ENCODE measurements at places on chromosomes 16 and 17.

- DNase-seq = peak; percentile 25
These were observed 5.2 kb downstream of the ASGR1 start for GRCh38 chr17:7173687-7174602.

- DNase-seq = no peak
These were observed 40.1 kb downstream of the NT5M start for GRCh38 chr17:17343160-17343735.

GRCh38 chr16:424033-424622 lies 1.3 kb upstream of the RAB11FIP3 start:
- DNase-seq = peak; percentile 93

DNA sequence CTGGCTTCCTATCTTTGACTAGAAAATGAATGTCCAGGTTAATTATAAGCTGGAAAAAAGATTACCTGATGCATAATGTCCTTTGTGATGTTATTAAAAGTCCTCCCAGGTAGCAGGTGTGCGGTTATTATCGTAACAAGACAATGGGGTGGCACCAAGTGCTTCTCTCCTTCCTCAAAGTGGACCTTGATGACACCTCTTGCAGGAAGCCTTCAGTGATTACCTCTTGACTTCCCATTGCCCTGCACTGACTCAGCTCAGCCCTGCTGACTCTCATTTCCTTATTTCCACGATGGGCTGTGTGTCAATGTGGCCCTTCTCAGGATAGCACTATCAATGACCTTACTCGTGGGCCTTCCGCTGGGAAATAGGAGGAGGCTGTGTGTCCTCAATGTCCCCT lies 477.4 kb upstream of the CCL2 start:
- no peak for DNase-seq

DNA sequence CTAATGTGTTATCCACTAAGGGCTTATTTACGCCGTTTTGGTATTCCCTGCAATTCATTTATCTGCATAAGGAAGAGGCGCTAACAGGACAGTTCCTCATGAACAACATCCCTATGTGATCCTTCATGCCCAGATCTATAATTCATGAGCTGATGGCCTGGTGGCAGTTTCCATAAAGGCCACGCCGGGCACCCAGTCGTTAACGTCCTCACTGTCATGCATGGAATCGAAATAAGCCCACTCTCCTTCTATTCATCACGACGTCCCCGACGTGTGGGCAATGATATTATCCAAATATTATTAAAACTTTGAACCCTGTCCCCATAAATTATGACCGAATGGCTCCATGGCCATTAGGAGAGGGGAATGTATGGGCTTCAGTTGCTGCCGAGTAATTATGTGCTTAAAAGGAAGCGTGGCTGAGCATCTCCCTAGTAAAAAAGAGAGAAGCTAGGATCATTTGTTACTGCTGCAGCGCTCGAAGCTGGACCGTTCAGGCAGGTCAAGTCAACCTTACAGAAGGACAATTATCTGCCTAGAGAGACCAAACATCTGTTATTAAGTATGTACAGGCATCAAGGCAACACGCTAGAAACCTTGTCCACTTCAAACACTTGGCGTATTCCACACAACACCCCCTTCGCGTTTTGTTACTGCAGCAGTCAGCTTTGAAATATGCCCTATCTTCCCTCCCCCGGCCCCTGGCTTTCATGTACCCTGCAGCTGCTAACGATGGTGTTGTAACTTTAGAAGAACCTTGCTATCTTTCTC lies 94.0 kb upstream of the SALL1 start:
- DNase-seq = no peak

- DNase-seq = peak; percentile 41
These were observed 870.2 kb upstream of the GOT2 start for GRCh38 chr16:59604354-59604753.

DNA sequence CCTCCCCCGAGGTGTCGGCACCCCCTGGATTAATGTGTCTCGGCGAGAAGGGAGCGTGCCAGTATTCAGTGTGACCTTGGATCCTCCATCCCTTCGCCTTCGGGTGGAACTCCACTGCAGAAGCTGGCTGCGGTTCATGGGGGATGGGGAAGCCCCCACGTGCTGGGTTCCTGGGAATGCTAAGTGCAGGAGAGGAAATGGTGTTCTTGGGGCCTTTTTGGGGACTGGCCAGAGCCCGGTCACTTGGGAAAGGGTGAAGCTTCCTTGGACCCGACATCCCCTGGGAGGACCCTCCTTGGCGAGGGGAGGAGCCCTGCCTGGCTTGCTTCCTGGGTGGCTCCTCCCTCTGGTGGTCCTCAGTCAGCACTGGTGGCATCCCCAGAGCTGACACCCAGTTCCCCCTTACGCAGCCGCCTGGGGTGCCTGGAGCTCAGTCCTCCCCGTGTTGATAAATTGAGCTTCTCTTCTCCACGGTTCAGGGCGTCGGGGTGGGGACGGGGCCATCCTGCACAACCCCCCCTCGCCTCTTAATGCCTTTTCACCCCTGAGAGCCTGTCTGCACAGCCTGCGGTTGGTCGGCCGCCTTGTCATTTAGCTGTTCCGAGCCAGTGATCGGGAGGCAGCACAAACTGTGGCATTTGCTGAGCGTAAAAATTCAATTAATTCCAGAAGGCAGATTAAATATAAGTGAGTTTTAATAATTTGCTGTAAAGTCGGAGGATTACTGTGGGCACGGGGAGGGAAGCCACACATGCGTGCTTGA lies 30.7 kb upstream of the GSE1 start:
- peak; percentile 68 for DNase-seq

DNA sequence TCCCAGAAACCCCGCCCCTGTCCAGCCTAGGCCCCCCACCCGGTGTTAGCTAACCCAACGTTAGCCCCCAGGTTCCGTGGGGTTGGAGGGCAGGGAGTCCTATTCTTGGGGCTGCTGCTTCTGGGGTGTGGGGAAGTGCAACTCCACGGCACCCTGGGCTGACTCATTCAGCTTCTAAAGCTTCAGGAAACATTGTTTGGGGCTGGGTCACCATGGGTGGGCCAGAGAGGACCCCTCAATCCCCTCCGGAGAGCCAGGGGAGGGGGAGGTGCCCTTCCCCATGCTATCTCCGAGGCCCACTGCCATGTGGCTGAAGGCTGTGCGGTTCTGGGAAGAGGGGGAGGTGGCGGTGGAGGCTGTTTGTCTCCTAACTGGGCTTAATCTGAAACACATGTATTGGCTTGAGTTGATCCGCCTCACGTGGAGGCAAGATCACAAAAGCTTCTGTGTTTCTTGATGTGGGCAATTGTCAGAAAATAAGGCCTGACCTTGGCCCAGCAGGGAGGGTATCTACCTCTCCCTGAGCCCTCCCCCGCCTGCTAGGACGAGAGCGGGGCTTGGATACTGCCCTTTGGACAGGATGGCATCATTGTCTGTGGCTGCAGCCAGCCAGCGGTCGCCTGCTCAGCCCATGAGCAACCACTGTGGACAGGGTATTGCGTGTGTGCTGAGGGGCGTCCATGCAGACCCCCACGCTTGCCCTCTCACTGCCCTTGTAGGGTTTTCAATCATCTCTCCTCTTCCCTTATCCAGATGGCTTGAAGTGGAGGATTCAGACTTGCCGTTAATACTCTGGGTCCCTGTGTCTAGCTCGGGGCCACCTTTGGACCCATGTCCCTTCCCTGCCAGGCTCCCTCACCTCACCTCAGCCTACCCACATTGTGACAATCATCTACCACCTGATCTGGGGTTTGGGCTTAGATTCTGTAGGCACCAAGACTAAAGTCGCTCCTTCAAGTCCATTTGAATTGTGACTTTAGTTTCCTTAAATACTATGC lies 1.3 kb downstream of the SERPINF1 start:
- DNase-seq = peak; percentile 91

- peak; percentile 98 for DNase-seq
These were observed 18.3 kb upstream of the EFCAB13 start for GRCh38 chr17:47305302-47305923.

DNA sequence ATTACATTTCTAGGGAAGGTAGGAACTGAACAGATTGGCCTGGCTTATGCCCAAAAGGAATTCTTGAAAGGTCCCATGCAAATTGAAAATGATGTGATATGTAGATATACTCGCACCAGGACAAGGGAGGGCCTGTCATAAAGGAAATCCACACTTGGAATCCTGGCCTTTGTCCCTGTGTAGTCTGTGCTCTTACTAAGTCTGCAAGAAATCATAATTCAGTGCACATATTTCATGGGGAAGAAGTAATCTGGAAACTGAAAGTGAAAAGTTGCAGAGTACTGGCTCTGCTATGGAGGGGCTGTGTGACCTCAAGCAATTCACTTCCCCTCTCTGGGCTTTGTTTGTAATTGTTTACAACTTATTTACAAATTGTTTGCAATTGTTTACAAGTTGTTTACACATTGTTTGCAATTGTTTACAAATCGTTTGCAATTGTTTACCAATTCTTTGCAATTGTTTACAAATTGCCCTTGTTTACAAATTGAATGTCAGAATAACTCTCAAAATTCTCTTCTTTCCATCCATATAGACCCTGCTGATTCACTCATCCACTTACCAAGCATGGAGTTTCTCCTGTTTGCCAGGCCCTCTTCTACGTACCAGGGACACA lies 12.9 kb downstream of the SCNN1G start:
- no peak for DNase-seq

DNA sequence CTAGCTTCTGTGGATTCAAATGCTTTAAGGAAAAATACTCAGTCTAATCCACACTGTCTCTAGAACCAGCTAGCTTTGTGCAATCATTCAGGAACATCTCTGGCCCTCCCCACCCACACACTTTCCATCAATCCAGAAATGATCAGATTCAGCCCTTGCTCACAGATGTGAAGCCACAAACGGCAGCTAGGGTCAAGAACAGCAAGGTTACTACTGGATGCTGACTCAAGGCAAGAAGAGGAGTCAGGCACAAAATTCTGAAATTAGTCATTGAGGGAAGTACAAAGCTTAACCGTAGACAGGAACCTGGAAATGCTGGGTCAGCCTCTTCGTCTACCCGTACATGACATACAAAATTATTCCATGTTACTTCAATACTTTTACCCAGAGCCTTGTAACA lies 174.6 kb downstream of the CDH13 start:
- no peak for DNase-seq

- no peak for DNase-seq
These were observed 55.2 kb downstream of the METTL16 start for GRCh38 chr17:2456475-2456874.

DNA sequence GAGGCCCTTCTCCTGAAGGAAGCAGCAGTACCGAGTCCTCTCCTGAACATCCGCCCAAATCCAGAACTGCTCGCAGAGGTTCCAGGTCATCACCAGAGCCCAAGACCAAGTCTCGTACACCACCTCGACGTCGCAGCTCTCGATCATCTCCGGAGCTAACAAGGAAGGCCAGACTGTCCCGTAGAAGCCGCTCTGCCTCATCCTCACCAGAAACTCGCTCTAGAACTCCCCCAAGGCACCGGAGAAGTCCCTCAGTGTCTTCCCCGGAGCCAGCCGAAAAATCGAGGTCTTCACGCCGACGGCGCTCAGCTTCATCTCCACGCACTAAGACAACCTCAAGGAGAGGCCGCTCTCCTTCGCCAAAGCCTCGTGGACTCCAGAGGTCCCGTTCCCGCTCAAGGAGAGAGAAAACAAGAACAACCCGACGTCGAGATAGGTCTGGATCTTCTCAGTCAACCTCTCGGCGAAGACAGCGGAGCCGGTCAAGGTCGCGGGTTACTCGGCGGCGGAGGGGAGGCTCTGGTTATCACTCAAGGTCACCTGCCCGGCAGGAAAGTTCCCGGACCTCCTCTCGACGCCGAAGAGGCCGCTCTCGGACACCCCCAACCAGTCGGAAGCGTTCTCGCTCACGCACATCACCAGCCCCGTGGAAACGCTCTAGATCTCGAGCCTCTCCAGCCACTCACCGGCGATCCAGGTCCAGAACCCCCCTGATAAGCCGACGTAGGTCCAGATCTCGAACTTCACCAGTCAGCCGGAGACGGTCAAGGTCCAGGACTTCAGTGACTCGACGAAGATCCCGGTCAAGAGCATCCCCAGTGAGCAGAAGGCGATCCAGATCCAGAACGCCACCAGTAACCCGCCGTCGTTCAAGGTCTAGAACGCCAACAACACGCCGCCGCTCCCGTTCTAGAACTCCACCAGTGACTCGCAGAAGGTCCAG lies 11.3 kb downstream of the ELOB start:
- DNase-seq = no peak

DNA sequence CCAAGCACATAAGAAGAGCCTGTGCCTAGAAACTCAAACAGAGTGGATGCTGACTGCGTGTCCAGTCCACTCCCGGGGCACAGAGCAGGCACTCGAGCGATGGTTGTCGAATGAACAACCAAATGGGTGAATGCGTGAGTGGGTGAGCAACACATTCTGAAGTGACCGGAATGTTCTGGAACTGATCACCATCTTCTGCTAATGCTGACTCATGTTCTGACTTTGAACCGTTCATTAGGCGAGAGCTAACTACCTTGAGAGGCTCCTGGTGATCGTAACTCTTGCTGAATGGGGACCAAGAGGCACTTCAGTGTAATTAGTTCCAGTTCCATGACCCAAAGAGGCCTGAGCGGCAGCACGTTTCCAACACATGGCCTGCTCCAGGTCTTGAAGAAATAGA lies 37.9 kb downstream of the IRF8 start:
- no peak for DNase-seq

GRCh38 chr17:47810901-47811635 lies 10.5 kb downstream of the OSBPL7 start:
- no peak for DNase-seq

DNA sequence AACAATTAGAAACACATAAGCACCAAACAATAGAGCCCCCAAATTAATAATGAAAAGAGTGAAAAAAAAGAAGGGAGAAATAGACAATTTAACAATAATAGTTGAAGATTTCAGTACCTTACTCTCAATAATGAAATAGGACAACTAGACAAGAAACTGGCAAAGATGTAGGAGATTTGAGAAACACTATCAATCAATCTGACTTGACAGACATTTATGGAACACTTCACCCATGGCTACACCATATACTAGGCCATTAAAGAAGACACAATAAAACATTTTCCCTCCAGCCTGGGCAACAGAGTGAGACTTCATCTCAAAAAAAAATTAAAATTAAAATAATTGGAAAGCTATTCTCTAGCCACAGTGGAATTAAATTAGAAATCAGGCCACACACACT lies 5.0 kb upstream of the DUS1L start:
- DNase-seq = no peak

GRCh38 chr16:75322740-75323139 lies 71.3 kb upstream of the BCAR1 start:
- peak; percentile 66 for DNase-seq

DNA sequence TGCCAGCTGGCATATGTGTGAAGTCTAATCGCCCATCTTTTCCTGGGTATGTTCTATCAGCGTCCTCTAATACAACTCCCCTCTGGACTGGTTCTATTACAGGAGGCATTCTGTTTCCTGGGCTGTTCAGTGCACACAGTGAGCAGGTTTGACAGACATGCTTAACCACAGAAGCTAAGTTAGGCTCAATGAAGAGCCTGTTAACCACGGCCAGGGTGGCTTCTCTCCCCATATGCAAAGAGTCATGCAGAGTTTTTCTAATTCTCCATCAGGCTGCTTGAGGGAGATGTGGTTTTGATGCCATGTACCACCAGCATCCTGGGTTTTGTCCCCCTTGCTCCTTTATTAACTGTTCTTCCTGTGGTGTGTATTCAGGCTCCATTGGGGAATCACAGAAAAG lies 57.2 kb upstream of the ALOX12 start:
- DNase-seq = no peak
